Thoracic aorta (tissue), 2 donors: ENCODE measurements at places on chromosomes 2 and 18. TPM values are rescaled to one million over a fixed set of nuclear protein-coding genes. Genes with fewer than 3 reads are reported as not detected.

GRCh38 chr2:24712296-24712695 is 80.9 kb downstream of the PTRHD1 start:
- H3K36me3 ChIP-seq, result peaks cover 16% of the 10 kb centered on the region
- no peaks in the 10 kb centered on the region for H3K27me3 ChIP-seq
- H3K27ac ChIP-seq, result no peak overlapping the region
- no peak overlapping the region for H3K4me3 ChIP-seq
- H3K4me1 ChIP-seq, result no peaks in the 10 kb centered on the region

GRCh38 chr2:145198555-145198954 is 678.6 kb upstream of the ZEB2 start:
- H3K27ac ChIP-seq, result no peak overlapping the region
- DNase-seq, result no peak

DNA sequence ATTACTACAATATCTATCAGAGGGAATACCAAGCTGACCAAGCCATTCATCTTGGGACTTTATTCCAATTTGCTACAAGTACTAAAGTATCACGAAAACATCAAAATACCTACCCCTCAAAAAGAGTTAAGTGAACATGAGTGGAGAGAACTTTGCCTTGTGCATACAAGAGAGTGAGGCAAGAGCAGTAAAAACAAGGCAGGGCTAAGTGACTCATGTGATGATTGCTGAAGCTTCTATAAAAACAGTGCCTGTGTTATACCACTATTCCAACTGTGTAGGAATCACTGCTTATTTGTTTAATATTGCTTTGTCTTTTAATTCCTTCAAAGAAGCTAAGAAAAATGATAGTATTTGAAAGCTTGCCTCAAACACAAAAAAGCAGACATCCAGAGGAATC is 61.2 kb downstream of the FARSB start:
- H3K4me1 ChIP-seq, result no peaks in the 10 kb centered on the region
- no peaks in the 10 kb centered on the region for H3K27me3 ChIP-seq
- no peak overlapping the region for H3K27ac ChIP-seq
- no peak overlapping the region for H3K4me3 ChIP-seq
- DNase-seq, result no peak

DNA sequence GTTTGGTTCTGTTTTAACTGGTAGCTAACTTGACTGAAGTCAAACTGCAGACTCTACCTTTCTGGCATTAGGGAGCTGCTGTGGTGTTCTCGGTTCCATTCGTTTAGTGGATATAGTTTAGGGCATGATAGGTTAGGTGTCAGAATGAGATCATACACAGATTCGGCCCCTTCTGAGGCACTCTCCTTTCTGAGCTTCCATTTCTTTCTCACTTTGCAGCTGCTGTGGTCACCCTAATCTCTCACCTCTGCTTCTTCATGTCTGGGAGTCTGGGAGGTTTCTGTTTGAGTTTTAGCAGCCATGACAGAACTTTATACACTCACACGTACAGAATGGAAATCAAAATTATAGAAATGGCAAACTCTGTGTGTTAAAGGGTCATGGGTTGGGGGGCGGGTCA is 122.8 kb downstream of the ATP9B start:
- no peaks in the 10 kb centered on the region for H3K4me1 ChIP-seq
- H3K36me3 ChIP-seq, result no peaks in the 10 kb centered on the region
- H3K4me3 ChIP-seq, result no peak overlapping the region

The NOL4 gene
- total RNA-seq, result not detected

The SNX17 gene
- 84.4 TPM for total RNA-seq

- no peak for DNase-seq
- H3K36me3 ChIP-seq, result no peaks in the 10 kb centered on the region
- peak overlapping the region; percentile 82 for H3K4me3 ChIP-seq
- no peaks in the 10 kb centered on the region for H3K27me3 ChIP-seq
- H3K27ac ChIP-seq, result peak overlapping the region; percentile 74
Measured at GRCh38 chr2:26298638-26299393, 47.1 kb upstream of the SELENOI start.

- H3K4me1 ChIP-seq, result no peaks in the 10 kb centered on the region
- H3K27me3 ChIP-seq, result no peaks in the 10 kb centered on the region
- H3K27ac ChIP-seq, result no peak overlapping the region
- no peaks in the 10 kb centered on the region for H3K36me3 ChIP-seq
- H3K4me3 ChIP-seq, result no peak overlapping the region
Measured at GRCh38 chr2:156175946-156176345, 156.6 kb downstream of the NR4A2 start.

The VWC2L gene
- total RNA-seq, result not detected

- no peak overlapping the region for H3K4me3 ChIP-seq
Measured at GRCh38 chr2:227370092-227370491, 9.0 kb downstream of the TM4SF20 start.

- H3K36me3 ChIP-seq, result no peaks in the 10 kb centered on the region
- peaks cover 23% of the 10 kb centered on the region for H3K4me1 ChIP-seq
- no peak for DNase-seq
- no peaks in the 10 kb centered on the region for H3K27me3 ChIP-seq
- no peak overlapping the region for H3K4me3 ChIP-seq
- H3K27ac ChIP-seq, result peak overlapping the region; percentile 35
Measured at GRCh38 chr2:113258471-113259147, 20.1 kb downstream of the PAX8 start.

The MBP gene
- 41.7 TPM for total RNA-seq

DNA sequence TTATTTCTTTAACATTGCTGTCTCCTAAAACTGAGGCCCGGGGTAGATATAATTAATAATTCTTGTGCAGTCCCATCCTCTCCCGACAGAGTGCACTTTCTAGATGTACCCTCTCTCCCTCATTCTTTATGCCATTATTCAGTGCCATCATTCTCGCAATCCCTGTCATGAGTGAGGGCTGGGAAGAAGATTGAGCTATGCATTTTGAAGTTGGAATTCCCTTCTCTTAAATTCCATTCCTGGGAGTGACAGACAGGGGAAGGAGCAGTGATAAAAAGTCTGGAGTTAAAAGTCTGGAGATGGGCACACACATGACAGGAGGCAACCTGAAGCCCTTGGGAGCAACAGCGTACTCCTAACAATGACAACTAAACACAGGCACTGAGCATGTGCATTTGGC is 2.6 kb upstream of the KCNE4 start:
- H3K27ac ChIP-seq, result no peak overlapping the region
- no peak overlapping the region for H3K4me3 ChIP-seq
- H3K36me3 ChIP-seq, result no peaks in the 10 kb centered on the region
- peaks cover 17% of the 10 kb centered on the region for H3K4me1 ChIP-seq
- DNase-seq, result no peak
- no peaks in the 10 kb centered on the region for H3K27me3 ChIP-seq

GRCh38 chr2:119293254-119293653 is 69.6 kb downstream of the STEAP3 start:
- H3K36me3 ChIP-seq, result no peaks in the 10 kb centered on the region
- no peak overlapping the region for H3K4me3 ChIP-seq
- H3K4me1 ChIP-seq, result peaks cover 9% of the 10 kb centered on the region
- no peak for DNase-seq
- no peak overlapping the region for H3K27ac ChIP-seq

The TIA1 gene
- total RNA-seq, result 127 TPM
